ENCODE measurements at places on chromosomes 13 and 19.

DNA sequence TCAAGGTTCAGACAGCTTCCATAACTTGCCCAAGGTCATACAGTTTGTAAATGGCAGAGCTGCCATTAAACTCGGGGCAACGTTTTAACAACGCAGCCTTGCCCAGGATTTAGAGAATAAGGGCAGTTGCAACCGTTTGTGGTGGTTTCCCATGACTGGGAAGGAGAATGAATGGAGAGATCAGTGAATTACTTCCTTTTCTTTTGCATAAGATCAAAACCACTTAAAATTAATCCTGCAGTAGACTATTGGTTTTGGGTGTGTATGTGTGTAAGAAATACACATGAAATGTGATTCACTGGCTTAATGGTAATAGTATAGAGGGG is 179.1 kb upstream of the MIR17HG start:
- no peak for DNase-seq

DNA sequence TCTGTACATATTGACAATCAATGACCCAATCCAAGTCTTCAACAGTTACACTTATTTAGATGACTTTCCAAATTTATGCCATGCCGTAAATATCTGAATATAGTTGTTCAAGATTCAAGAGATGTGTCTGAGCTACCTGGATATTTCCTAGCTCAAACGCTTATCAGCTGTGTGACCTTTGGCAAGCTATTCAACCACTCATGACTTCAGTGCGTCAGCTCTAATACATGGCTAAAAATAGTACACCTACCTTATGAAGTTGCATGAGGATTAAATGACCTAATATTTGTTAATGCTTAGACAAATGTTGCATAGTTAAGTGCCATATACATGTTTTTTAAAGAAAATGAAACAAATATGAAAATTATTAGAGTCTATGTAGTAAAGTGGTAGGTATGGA is 704.1 kb downstream of the OLFM4 start:
- no peak for DNase-seq

GRCh38 chr13:71625694-71626093 is 241.3 kb downstream of the DACH1 start:
- no peak for DNase-seq

GRCh38 chr19:22144394-22144793 is 52.4 kb downstream of the ZNF676 start:
- peak; percentile 24 for DNase-seq

GRCh38 chr19:47183601-47184000 is 47.4 kb downstream of the BBC3 start:
- no peak for DNase-seq

GRCh38 chr13:50071379-50071778 is 56.1 kb downstream of the KCNRG start:
- DNase-seq = no peak

- DNase-seq = no peak
Measured at GRCh38 chr19:28217022-28217421, 995.9 kb downstream of the UQCRFS1 start.

- no peak for DNase-seq
Measured at GRCh38 chr19:38073841-38074685, 150.0 kb downstream of the DPF1 start.

GRCh38 chr13:114096031-114096485 is 36.4 kb downstream of the RASA3 start:
- DNase-seq = no peak

- DNase-seq = no peak
Measured at GRCh38 chr13:67662997-67663396, 432.9 kb upstream of the PCDH9 start.

DNA sequence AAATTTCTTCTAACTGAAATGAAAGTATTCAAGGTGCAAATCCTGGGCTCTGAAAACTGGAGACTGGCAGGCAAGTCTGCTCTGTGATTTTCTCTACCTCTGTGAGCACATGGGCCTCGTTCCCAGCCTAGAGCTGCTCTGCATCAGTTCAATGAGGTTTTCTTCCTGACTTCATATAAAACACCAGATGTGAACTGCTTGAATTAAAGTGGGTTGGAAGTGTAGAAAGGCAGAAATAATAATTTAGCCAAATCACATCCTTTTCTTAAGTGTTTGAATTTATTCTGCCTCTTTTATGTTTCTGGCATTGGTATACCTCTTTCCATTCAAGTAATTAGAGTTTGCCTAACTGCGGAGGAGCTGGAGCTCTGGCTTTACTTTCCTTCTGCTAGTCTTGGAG is 540.8 kb downstream of the OLFM4 start:
- DNase-seq = no peak

DNA sequence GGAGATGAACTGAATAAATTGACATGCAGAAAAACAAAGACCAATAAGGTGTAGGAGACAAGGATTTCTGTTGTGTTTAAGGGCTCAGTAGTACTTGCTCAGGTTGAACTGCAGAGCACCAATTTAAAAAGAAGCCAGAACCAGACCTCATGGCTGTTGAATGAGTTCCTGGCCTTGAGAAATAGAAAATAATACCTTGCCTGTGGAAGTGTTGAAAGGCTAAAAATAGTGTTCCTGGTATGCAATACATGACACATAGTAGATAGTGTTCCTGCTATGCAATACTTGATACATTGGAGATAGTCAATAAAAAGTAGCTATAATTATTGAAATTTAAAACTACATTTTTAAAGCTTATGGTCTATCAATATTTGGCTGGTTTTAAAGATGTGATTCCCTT is 595.8 kb downstream of the PCDH9 start:
- no peak for DNase-seq

DNA sequence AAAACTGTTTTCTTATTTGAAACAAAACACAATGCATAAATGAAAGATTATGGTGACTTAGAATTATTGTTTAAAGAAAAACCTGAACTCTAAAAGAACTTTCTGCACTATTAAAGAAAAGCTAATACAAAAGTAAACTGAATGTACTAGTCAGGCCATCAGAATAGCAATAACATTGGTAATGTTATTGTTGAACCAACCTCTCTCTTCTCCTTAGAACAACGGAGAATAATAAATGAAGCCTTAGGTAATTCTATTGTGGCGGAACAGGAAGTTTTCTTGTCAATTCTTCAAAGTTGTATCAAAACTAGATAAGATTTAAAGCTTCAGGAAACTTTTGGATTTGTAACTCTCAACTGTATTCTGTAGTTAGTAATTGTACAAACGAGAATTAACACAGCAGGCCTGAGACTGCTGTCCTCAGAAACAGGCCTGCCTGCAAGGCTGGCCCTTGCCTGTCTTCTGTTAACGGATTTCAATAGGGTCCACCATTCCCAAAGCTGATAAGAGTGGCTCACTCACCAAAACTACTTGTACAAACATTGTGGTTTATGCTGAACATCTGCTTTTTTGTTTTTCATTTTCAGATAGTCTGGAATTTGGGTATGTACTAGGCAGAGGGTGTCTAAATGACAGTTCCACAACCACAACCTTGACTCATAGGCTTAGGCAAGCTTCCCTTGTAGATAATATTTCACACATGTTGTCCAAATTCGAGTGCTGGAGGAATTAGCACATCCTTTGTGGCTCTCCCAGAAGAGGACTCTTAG is 825.8 kb downstream of the GPC5 start:
- no peak for DNase-seq

DNA sequence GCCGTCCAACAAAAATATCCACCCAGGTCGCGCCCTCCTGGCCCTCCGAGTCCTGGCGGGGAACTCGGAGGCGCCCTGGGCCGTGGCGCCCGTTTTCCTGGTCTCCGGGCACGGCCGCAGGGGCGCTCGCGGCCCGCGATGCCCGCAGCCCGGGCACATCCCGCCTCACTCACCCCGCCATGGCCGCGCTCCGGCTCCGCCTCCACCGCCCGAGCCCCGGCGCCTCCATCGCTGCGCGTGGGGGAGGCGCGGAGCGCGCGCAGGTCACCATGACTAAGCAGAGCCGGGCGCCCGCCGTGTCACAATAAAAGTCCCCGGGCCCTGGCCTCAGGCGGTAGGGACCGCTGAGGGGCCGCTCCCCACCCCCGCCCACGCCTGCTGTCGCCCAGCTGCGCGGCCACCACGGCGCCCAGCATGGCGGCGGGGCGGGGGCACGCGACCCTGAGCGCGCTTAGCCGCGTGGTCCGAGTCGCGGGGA is 593 bp downstream of the KEAP1 start:
- peak; percentile 98 for DNase-seq

DNA sequence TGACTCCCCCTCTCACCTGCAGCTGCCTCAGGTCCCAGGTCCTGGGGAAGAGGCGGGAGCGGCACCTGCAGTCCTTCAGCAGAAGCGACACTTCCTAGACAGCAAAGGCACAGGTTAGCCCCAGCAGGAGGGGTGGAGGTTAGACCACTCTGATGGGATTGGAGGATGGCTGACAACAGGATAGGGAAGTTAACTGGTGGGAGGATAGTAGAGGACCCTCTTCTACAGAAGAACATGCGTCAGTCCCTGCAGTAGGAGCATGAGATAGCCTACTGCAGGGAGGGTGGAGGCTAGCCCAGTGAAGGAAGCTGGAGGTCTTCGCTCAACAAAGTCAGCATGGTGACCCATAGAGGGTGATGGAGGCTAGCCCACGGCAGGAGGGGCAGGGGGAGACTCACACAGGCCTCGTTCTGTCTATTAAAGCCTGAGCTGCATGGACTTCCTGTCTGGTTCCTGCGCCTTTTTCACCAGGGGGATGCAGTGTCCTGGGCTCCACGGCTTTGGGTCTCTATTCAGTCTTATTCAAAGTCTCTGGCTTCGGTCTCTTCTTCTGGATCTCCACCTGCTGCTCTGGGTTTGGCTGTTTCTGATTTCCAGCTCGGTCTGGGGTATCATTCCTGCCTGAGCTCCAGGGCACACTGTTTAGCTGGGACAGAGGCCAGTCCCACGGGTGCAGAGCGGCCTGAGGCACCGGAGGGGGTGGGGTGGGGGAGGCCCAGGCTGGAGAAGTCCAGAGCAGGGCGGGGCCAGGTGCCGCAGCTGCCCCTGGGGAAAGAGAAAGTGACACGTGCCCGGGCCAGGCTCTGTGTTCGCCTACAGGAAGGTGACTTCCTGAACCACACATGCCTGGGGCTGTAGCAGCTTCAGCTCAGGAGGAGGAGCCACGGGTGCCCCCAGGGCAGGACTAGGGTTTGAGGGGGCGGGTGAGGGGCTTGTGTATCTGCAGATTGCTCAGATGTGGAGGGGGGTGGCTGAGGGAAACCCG is 7.3 kb downstream of the IFNL3 start:
- peak; percentile 82 for DNase-seq

GRCh38 chr13:101149735-101150384 is 266.4 kb downstream of the NALCN start:
- DNase-seq = no peak

- no peak for DNase-seq
Measured at GRCh38 chr13:114108141-114108761, 24.2 kb downstream of the RASA3 start.

GRCh38 chr13:39263531-39263930 is 225.3 kb downstream of the NHLRC3 start:
- DNase-seq = no peak

DNA sequence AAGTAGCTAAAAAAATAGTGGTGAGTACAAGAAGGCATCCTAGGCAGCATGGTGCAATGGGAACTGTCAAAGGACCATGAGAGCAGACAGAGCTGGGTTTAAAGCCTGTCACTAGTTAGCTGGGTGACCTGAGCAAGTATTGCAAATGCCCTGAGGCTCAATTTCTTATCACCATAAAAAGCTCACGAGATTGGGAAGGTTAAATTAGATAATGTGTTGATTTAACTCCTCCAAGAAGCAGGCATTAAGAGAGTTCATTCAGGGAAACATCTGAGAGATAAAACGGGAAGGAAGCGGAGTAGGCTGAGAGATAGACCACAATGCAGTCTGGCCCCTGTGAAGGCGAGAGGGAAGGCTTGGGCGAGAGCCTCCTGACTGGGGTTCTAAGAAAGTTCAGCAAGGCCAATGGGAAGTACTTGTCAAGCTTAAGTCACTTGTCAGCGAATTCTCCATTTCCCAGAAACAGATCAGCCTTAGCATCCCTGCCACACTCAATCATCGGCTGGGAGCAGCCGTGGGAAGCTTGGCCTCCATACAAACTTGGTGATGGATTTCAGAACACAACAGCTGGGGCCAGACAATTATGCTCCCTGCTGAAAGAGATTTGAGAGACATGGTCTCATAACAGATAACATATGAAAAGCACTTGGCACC is 105.5 kb downstream of the POU4F1 start:
- no peak for DNase-seq

DNA sequence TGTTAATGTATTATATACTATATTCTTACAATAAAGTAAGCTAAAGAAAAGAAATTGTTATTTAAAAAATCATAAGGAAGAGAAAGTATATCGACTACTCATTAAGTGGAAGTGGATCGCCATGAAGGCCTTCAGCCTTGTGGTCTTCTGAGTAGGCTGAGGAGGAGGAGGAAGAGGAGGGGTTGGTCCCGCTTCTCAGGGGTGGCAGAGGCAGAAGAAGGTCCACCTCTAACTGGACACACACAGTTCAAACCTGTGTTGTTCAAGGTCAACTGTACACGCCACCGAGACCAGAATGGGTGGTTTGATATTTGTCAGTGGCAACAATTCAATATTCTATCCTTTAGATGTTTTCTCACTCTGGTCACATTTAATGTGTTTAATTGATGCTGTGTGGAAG is 67.2 kb downstream of the ALOX5AP start:
- DNase-seq = no peak

DNA sequence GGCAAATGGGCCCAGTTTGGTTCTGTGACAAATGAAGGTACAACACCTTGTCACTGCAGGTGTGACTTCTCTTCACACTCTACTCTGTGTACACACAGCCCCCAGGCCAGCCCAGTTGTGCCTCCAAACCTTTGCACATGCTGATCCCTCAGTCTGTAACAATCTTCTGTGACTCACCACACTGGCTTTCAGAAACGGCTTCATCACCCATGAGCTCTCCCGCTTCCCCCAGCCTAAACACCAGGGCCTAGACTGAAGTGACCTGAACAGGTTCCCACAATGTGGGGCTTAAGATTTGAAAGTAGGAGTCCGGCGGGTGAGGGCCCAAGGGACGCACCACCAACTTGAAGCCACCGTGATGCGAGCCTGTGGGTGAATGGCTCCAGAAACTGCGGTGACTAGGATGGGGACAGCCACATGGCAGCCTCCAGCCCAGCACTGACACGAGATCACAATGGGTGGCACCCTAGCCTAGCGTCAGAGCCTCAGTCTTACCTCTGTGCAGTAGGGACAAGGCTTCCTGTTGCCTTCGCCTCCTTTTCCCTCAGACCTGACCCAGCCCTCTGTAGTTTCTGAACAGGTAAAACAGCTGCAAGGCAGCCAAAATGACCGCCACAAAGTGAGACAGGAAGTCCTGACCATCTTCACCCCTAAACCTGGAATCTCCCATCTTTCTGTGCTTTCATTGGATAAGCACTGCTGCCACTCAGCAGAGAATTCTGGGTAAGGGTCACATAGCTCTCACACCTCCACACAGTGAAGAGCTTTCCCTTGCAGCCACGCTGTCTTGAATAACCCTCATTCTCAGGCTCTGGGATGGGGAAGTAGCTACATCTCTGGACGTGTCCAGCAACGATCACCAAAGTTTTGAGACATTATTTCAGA is 34.2 kb upstream of the ZNF599 start:
- DNase-seq = no peak

GRCh38 chr13:43132257-43132656 is 108.9 kb downstream of the DNAJC15 start:
- DNase-seq = peak; percentile 41

- no peak for DNase-seq
Measured at GRCh38 chr19:15636026-15636425, 4.7 kb upstream of the CYP4F3 start.

GRCh38 chr13:34886987-34887386 is 55.1 kb upstream of the NBEA start:
- DNase-seq = no peak
